ENCODE measurements at places on chromosomes 2 and 18.

GRCh38 chr2:64036034-64036705, 16.9 kb upstream of the VPS54 start:
- DNase-seq, result no peak

GRCh38 chr2:176093898-176094249, 1.4 kb downstream of the HOXD13 start:
- no peak for DNase-seq

GRCh38 chr2:202036601-202037037, 3.0 kb downstream of the FZD7 start:
- DNase-seq, result no peak

DNA sequence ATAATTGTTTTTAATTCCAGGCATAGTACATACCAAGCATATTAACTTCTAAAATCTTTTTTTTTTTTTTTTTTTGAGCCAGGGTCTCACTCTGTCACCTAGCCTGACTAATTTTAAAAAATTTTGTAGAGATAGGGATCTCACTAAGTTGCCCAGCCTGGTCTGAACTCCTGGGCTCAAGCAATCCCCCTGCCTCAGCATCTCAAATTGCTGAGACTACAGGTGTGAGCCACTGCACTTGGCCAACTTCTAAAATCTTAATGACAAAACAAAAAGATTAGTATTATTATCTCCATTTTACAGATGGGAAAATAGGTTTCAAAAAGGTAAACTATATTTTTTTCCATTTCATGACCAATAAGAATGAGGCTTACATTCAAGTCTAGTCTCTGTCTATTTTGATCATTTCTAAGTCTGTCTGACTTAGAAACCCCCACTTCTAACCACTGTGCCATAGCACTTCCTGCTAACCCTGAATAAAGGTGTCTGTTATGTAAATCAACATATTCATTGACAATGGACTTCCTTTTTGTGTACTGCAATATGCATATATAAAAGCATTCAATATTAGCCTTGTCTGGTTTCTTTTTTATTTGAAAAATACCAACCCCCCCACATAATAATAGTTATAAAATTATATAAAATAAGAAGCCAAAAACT, 28.7 kb upstream of the ZEB2 start:
- DNase-seq, result no peak

DNA sequence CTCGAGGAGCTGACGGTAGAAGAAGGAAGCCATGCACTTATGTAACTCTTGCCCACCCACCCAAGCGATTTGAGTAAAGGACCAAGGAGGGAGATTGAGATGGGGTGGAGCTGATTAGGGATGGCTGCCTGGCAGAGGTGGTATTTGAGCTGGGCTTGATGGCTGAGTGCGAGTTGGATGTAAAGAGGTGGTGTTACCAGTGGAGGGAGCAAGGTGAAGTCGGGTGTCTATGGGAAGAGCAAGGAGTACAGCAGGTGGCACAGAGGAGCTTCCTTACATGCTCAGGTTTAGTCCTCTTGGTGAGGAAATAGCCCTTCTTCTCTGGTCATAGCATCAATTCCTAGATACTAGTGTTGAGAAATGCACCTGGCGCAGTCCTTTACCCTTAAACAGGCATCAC, 294.2 kb upstream of the SKOR2 start:
- no peak for DNase-seq

- DNase-seq, result no peak
These were observed 81.4 kb downstream of the ACAA2 start for GRCh38 chr18:49731860-49732311.

GRCh38 chr2:20454036-20454981, 7.4 kb downstream of the RHOB start:
- DNase-seq, result no peak

DNA sequence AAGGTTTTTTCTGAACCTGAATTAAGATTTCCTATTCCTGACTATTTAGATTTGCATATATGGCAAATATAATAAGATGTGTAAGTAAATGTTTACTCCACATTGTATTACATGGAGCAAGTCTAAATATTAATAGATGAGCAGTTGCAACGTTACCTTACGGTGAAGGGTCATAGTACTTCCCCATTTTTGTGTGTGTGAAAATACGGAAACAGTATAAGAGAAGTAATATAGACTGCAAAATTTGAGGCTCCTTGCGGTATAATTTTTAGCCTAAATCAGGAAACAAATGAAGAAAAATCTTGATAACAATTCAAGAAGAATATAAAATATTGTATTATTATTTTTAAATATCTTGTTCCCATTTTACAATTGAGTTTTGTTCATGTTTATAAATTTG, 434.2 kb downstream of the GRB14 start:
- DNase-seq, result no peak

- no peak for DNase-seq
These were observed 16.4 kb upstream of the RPRD1A start for GRCh38 chr18:36083729-36084128.

GRCh38 chr2:15588329-15588919, 3.2 kb upstream of the DDX1 start:
- no peak for DNase-seq

- DNase-seq, result no peak
These were observed 565.9 kb upstream of the ID2 start for GRCh38 chr2:8115966-8116365.

GRCh38 chr2:133657591-133657990, 89.3 kb upstream of the NCKAP5 start:
- DNase-seq, result no peak

- DNase-seq, result no peak
These were observed 188.5 kb upstream of the HAAO start for GRCh38 chr2:42980764-42981416.

DNA sequence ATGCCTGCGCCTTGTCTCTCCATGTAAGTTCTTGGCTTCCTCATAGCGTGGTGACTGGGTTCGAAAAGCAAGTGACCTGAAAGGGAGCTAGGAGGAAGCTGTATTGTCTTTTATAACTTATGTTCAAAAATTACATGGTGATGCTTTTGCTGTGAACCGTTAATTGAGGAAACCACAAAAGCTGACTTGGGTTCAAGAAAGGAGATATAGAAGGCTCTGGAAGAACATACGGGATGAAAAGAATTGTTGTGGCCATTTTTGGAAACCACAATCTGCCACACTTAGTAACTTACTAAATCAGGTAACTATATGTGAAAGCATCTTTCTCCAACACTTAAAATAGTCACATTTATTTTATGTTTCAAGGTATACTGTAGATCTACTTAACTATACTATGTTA, 177.0 kb upstream of the RBMS1 start:
- DNase-seq, result no peak

DNA sequence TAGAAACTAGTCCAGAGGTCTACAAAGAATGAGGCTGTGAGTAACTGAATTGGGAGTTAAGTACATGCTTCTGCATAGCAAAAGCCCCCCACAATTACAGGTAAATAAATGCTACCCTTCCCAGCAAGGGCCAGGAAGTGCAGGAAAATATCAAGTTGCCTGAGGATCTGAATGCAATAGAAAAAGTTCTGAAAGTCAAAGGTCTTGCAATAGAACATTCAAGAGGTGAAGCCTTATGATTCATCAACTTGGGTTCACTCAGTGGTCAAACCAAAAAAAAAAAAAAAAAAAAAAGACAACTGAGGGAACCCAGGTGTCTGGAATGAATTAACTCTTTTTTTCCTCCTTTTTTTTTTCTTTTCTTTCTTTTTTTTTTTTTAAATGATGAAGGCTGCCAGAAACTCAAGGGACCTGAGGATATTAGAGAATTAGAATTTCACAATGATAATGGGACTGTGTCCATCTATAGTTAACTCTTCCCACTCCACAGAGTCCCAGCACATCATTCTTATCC, 42.9 kb upstream of the RFX8 start:
- no peak for DNase-seq

DNA sequence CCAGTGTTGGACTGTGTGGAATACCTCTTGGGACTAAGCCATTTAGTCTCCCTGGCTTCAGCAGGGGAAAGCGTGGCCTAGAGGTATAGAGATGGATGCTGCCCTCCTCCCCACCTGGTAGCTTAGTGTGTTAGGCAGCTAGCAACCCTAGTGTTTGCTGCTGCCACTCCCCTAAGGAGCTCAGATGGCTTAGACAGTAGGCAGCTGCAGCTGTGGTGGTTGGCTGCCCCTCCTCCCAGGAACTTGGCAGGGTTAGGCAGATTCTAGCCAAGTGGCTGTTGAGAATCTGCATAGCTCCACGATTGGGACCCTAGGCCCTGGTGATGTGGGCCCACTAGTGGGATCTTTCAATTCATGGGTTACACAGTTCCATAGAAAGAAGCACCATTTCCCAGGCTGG, 550.4 kb upstream of the CHAC2 start:
- DNase-seq, result no peak

DNA sequence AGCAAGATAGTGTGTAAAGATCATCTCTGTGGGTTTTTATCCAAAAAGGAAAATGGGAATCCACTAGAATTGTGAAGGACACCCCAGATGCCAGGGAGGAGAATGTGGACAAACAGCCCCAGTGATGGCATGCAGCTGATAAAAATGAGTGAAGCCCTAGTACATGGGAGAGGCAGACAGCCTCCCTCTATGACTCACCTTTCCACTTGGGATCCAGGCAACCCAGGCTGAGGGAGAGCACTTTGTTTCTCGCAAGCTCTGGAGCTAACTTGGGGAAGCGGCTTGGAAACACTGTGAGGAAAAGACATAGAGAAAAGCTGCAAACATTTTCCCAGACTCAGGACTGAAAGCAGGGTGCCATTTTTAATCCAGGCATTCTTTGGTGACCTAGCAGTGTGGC, 5.3 kb upstream of the FLACC1 start:
- no peak for DNase-seq

GRCh38 chr18:80059945-80060344, 25.7 kb downstream of the RBFA start:
- DNase-seq, result no peak

DNA sequence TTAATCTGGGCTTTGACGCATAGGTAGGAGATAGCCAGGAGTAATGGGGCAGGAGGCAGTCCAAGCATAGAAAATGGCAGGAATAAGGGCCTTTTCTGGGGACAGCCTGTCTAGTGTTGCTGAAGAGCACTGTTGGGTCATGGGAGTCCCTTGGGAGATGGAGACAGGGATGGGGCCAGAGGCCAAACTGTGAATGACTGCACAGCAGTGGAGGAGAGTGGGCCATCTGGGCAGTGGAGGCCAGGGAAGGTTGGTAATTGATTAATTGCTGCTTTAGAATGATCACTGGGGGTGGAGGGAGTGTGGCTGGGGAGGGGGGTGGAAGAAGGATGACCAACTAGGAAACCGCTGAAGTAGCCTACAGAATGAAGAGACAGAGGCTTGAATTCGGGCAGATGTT, 28.6 kb upstream of the CREG2 start:
- no peak for DNase-seq

DNA sequence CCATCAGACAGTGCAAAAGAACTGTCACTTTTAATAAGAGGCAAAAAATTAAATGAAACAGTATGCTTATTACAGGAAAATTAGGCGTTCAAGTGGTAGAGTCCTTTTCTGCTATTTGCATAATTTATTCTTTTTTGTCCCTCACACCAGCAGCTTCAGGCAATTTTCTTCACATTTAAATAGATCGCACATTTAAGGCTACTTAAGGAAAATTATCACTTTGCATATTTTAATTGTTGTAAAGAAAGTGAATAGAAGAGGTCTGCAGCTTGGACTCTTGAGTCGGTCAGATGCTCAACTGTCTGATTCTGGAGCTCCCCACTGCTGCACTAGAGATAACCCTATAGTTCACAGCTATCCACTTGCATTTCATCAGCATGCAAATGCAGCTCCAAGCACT, 141.3 kb downstream of the FIGN start:
- no peak for DNase-seq

GRCh38 chr2:231672617-231673347, 35.5 kb upstream of the PTMA start:
- DNase-seq, result no peak

DNA sequence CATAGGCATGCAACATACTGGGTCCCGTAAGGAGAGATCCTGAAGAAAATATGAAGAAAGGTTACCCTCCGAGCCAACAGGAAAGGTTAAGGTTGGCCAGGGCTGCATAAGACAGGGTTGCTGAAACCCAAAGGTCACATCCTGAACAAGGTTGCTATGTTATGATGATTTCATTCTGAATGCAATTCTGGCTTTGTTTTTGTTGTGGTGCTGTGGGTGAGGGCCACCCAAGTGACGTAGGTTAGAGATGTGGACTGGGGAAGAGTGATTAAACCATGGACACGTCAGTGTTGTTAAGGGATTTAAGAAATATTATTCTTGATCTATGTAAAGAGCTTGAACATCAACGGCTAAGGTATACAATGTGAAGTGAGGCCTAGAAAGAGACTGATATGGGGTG, 60.0 kb downstream of the ZEB2 start:
- DNase-seq, result no peak

DNA sequence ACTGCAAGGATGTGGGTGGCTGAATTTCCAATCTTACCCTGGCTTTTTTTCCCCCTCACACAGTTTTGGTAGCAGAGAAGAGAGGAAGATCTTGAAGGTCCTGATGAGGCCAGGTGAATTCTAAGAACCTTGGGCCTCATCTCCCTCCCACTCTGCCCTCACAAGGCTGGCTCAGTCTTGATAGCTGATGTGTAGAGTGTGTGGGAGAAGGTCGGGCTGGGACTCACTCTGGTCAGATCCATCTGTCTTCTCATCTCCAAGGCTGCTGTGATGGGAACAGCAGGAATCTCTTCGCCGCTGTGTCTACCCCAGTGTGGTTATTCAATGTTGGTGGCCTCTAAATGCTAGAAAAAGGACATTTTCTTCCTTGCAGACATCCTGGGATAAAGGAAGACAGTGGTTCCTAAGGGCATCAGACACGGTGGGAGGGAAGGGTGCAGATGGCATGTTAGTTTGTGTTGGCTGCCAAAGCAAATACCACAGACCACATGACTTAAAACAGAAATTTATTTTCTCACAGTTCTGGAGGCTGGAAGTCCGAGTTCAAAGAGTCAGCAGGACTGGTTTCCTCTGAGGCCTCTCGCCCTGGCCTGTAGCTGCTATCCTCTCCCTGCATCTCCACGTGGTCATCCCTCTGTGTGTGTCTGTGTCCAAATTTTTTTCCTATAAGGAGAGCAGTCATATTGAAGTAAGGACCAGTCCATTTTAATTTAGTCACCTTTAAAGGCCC, 37.6 kb upstream of the MGAT4A start:
- no peak for DNase-seq

DNA sequence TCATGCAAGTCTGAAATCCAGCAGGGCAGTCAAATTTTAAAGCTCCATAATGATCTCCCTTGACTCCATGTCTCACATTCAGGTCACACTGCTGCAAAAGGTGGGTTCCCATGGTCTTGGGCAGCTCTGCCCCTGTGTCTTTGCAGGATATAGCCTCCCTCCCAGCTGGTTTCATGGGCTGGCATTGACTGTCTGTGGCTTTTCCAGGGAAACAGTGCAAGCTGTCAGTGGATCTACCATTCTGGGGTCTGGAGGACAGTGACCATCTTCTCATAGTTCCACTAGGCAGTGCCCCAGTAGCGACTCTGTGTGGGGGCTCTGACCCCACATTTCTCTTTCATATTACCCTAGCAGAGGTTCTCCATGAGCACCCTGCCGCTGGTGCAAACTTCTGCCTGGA, 220.6 kb upstream of the COPS8 start:
- no peak for DNase-seq

GRCh38 chr2:128580988-128581848, 262.6 kb upstream of the HS6ST1 start:
- DNase-seq, result no peak

- no peak for DNase-seq
These were observed 648.9 kb downstream of the TDRD15 start for GRCh38 chr2:21772624-21773023.

Data from stimulated activated CD4-positive, alpha-beta T cell treated with anti-CD3 and anti-CD28 coated beads, Interleukin-1b, Interleukin-23, amount 100 ng/mL, for 1 hour (primary cell).